ENCODE measurements at places on chromosomes 11 and 22.

- DNase-seq = no peak
Observed at GRCh38 chr22:43561415-43562178, 149.8 kb downstream of the MPPED1 start.

DNA sequence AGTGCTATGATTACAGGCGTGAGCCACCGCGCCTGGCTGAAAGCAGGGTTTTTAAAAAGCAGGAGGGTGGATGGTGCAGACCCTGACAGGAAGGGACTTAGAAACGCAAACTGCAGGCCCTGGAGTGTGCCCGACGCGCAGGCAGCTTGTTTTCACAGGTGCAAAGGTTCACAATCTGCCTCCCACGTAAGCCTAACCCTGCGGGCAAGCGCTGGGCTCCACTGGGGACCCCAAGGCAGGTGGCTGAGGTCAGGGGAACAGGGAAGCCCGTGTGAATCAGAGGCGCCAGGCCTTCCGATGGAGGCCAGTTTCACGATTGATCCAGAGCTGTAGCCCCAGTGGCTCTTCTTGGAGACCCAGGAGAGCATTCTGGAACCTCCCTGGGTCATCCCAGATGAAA, 256.3 kb downstream of the BRD1 start:
- no peak for DNase-seq

GRCh38 chr11:72598906-72599305, 75.3 kb downstream of the PDE2A start:
- DNase-seq = no peak

GRCh38 chr11:111633248-111633647, 31.0 kb downstream of the SIK2 start:
- DNase-seq = no peak

Measured in activated T-helper 9 cell treated with anti-CD3 and anti-CD28 coated beads, Interleukin-2, amount 50 U/mL, for 16 hours (primary cell).